Progenitor cell of endocrine pancreas (in vitro differentiated cells): ENCODE measurements at places on chromosomes 13 and 19. TPM values are rescaled to one million over a fixed set of nuclear protein-coding genes. Genes with fewer than 3 reads are reported as not detected.

SLC27A5 gene
- total RNA-seq, result 9.4 and 9.9 TPM in 2 replicates

SBK3 gene
- total RNA-seq, result 0.64 TPM in 1 of 2 replicates, not detected in the other

DNA sequence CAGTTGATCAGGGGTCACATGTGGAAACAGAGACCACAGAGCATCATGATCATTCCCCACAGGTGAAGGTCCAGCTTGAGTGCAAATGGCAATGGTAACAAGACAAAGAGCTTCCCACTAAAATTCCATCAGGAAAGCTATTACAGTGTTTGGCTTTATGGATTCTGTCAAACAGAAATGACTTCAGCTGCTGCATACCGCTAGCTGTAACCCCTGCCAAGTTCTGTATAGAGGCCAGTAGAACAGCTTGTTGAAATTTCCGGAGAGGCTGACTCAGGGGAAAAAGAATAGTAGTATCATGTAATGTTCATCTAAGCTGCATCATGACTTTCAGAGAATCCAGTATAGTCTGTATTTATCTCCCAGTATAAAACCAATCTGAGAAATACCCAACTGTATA, 1704.7 kb downstream of the SLITRK5 start:
- H3K4me1 ChIP-seq, result peaks cover 8% of the 10 kb centered on the region
- no peak overlapping the region for H3K4me3 ChIP-seq
- H3K27ac ChIP-seq, result no peak overlapping the region

- no peak for DNase-seq
- H3K27ac ChIP-seq, result peak overlapping the region; percentile 50
- H3K27me3 ChIP-seq, result peaks cover 24% of the 10 kb centered on the region
- no peaks in the 10 kb centered on the region for H3K4me1 ChIP-seq
- H3K36me3 ChIP-seq, result no peaks in the 10 kb centered on the region
- H3K4me3 ChIP-seq, result no peak overlapping the region
These were observed 7.0 kb upstream of the HSPH1 start for GRCh38 chr13:31168736-31169135.

ATP8A2 gene
- total RNA-seq, result 0.38 and 0.49 TPM in 2 replicates

SYNGR4 gene
- total RNA-seq, result not detected in 2 replicates

GRCh38 chr13:77521595-77522367, 13.7 kb upstream of the SCEL start:
- peak overlapping the region; percentile 57 for H3K27ac ChIP-seq
- no peaks in the 10 kb centered on the region for H3K27me3 ChIP-seq
- no peaks in the 10 kb centered on the region for H3K36me3 ChIP-seq
- H3K4me1 ChIP-seq, result peaks cover 7% of the 10 kb centered on the region

DNA sequence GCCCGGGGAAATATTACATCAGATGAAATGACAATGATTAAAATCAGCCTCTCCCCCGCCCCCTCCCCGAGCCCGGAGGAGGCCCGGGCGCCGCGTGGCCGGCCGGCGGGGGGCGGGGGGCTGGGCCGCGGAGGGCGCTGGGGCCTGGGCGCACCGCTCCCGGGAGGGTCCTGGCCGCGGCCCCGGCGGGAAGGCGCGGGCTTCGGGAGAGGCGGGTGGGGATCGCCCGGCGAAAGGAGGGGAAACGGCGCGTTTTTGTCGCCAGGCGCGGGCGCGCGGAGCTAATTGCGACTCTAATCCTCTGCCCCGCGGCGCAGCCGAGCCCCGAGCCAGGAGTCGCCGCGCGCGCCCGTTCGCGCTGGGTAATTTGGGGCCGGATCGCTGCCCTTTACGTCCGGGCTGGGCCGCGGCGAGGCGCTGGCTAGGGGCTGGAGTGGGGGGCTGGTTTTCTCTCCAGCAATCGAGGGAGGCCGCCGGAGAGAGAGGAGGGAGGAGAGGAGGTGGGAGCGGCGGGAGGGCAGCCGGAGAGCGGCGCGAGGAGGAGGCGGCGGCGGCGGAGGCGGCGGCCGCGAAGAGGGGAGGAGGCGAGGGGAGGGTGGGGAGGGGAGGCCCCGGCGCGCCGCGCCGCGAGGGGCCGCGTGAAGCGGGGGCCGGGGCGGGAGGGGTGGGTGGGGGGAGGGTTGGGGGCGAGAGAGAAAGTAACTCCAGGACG, at the start of gene KCTD15:
Gene KCTD15 (plus strand): TSS at position 707 of the 712 bp plus-strand sequence. CDS start 3,585 bp downstream, outside the sequence.
- DNase-seq, result peak; percentile 43
- H3K27me3 ChIP-seq, result peaks cover 10% of the 10 kb centered on the region
- H3K4me1 ChIP-seq, result peaks cover 6% of the 10 kb centered on the region

DNA sequence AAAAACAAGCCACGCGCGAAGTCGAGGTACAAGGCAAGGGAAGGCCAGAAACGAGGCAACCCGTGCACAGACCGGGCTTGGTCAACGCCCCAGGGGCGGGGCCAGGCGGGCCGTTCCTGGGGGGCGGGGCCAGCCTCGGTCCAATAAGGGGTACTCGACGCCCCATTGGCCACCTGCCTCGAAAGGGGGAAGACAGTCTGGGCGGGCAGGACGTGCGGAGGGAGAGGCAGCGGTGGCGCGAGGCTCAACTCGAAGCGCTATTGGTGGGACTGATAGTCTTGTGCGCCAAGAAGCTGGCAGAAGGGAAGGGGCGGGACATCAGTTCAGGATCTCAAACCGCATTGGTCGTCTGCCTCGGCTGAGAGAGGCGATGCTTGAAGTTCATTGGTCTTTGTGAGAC, at the start of gene LYPD4:
Gene LYPD4 (minus strand): TSS at position 83 of the 400 bp plus-strand sequence. CDS start 5,398 bp downstream, outside the sequence.
- H3K4me3 ChIP-seq, result no peak within 1 kb of the TSS
- DNase-seq, result no peak
- no peak within 1 kb of the TSS for H3K27ac ChIP-seq
- no peaks in the 10 kb centered on the region for H3K4me1 ChIP-seq
- no peaks in the 10 kb centered on the region for H3K36me3 ChIP-seq

- H3K27me3 ChIP-seq, result no peaks in the 10 kb centered on the region
These were observed 3.6 kb downstream of the ZNF507 start for GRCh38 chr19:32349051-32349450.

ZNF790 gene
- 12.1 and 13.7 TPM in 2 replicates for total RNA-seq

OR7C1 gene
- total RNA-seq, result not detected in 2 replicates

DNA sequence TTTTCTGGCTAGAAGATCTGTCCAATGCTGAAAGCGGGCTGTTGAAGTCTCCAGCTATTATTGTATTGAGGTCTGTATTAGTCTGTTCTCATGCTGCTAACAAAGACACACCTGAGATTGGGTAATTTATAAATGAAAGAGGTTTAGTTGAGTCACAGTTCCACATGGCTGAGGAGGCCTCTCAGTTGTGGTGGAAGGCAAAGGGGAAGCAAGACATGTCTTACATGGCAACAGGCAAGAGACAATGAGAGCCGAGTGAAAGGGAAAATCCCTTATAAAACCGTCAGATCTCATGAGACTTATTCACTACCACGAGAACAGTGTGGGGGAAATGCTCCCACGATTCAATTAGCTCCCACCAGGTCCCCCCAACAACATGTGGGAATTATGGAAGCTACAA, 980.4 kb downstream of the SLITRK5 start:
- no peaks in the 10 kb centered on the region for H3K27me3 ChIP-seq
- no peak for DNase-seq
- no peak overlapping the region for H3K27ac ChIP-seq
- H3K4me3 ChIP-seq, result no peak overlapping the region
- no peaks in the 10 kb centered on the region for H3K36me3 ChIP-seq

DNA sequence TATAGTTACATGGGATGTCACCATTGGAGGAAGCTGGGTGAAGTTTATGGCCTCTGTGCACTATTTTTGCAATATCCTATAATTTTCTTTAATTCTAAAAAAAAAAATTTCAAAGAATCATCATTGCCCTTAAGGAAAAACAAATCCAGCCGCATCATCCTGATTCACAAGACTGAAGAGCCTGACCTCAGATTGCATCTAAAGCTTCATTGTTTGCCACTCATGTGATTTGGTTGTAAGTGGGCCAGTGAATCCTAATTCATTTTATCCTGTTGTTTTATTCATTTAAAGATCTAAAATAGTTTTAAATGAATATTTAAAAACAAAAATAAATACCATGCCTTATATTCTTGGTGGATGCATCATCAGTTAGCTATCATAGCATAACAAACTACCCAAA, 504.5 kb downstream of the TBC1D4 start:
- no peaks in the 10 kb centered on the region for H3K4me1 ChIP-seq
- H3K27ac ChIP-seq, result no peak overlapping the region
- no peaks in the 10 kb centered on the region for H3K36me3 ChIP-seq
- H3K27me3 ChIP-seq, result no peaks in the 10 kb centered on the region
- H3K4me3 ChIP-seq, result no peak overlapping the region

FFAR3 gene
- not detected in 2 replicates for total RNA-seq

DNA sequence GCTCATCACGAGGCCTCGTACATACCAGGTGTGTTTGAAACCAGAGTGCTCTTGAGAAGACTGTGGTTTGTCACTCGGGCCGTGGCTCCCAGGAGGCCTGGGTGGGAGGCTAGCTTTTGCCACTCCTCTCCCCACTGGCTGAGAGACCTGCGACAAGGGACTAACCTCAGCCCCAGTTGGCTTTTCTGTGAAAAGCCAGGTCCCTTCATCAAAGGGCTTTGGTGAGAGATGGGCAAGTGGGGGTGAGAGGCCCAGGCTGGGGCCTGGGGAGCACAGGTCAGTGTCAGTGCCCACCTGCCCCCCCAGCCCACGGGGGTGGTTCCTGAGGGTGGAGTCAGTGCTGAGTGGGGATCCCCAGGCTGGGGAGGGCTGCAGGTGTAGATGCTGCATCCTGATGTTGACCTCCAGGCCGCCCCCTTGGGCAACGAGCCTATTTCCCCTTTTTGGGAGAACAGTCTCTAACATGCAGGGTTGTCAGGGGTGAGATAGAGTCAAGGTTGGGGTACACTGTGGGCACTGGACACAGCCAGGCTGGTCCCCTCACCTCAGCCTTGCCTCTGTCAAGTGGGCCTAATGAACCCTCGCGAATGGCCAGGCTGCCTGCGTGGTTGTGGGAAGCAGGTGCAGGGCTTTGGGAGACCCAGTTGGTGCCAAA, 661 bp downstream of the KCNJ14 start:
- no peaks in the 10 kb centered on the region for H3K4me1 ChIP-seq
- no peak for DNase-seq
- H3K36me3 ChIP-seq, result peaks cover 9% of the 10 kb centered on the region

GRCh38 chr19:53581871-53582279, 43.9 kb downstream of the ZNF331 start:
- no peak overlapping the region for H3K27ac ChIP-seq
- H3K4me3 ChIP-seq, result no peak overlapping the region
- peaks cover 3% of the 10 kb centered on the region for H3K4me1 ChIP-seq
- peaks cover 28% of the 10 kb centered on the region for H3K36me3 ChIP-seq

GRCh38 chr13:27128825-27129627, 42.6 kb downstream of the USP12 start:
- DNase-seq, result no peak
- H3K4me3 ChIP-seq, result no peak overlapping the region
- H3K27ac ChIP-seq, result no peak overlapping the region
- H3K36me3 ChIP-seq, result peaks cover 22% of the 10 kb centered on the region
- H3K4me1 ChIP-seq, result peaks cover 3% of the 10 kb centered on the region

- no peak overlapping the region for H3K27ac ChIP-seq
- no peaks in the 10 kb centered on the region for H3K27me3 ChIP-seq
- no peak overlapping the region for H3K4me3 ChIP-seq
- no peak for DNase-seq
- H3K4me1 ChIP-seq, result peaks cover 7% of the 10 kb centered on the region
- no peaks in the 10 kb centered on the region for H3K36me3 ChIP-seq
These were observed 267.3 kb downstream of the DLEU7 start for GRCh38 chr13:50576156-50576555.

DNA sequence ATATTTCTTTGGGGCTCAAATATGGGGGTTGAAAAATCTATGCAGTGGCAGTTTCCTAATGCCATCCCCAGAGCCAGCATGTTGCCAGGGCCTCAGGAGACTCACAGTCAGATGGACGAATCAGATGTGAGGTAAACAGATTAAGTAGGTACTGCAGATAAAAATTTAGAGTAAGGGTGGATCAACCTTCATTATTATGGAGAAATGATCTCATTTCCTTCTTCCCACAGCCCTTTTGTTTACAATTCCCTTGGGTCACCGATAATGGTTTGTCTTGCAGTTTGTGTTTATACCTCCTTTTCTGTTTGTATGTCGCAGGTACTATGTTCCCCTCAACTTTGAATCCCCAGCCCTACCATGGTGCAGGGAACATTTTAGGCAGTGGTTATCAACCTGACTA, 20.0 kb downstream of the DIAPH3 start:
- DNase-seq, result no peak
- H3K36me3 ChIP-seq, result no peaks in the 10 kb centered on the region
- H3K27ac ChIP-seq, result no peak overlapping the region
- H3K4me3 ChIP-seq, result no peak overlapping the region
- H3K27me3 ChIP-seq, result no peaks in the 10 kb centered on the region

DNA sequence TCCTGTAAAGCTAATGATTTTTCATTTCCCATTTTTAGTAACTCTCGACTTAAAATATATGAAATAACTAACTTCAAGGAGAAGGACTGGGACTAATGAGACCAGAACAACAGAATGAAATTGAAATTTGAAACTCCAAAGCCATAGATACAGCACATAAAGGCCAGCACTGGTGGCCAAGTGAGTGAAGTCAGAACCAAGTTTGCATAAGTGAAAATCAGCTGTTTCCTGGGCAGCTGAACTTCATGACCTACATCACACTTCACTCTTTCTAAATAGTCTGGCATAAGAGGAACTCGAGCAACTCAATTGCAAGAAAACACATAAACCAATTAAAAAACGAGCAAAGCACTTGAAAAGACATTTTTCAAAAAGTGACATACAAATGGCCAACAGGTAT, 84.5 kb downstream of the DCLK1 start:
- no peak for DNase-seq
- H3K27me3 ChIP-seq, result no peaks in the 10 kb centered on the region
- no peaks in the 10 kb centered on the region for H3K36me3 ChIP-seq
- no peak overlapping the region for H3K4me3 ChIP-seq
- peaks cover 6% of the 10 kb centered on the region for H3K4me1 ChIP-seq
- H3K27ac ChIP-seq, result no peak overlapping the region

DNA sequence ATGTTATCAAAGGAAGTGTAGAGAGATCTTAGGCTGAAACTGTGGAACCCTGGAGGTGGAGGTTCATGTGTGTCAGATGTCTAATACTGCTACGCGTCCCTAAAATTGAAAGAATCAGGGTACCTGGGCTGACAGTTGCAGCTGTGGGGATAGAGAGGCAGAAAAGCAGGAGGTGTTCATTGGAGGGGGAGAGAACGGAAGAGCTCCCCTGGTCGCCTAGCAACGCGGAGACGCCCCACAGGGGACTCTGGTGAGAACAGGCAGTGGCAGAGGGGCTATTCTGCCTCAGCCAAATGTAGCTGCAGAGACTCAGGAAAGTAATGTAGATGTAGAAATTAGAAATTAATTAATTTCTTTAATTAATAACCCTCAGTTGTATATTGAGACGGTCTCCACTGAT, 10.1 kb upstream of the ZNF835 start:
- peaks cover 3% of the 10 kb centered on the region for H3K36me3 ChIP-seq
- H3K4me1 ChIP-seq, result no peaks in the 10 kb centered on the region
- DNase-seq, result no peak
- no peak overlapping the region for H3K27ac ChIP-seq

ZNF77 gene
- total RNA-seq, result 6.3 and 7.1 TPM in 2 replicates

- H3K36me3 ChIP-seq, result peaks cover 3% of the 10 kb centered on the region
- H3K4me1 ChIP-seq, result no peaks in the 10 kb centered on the region
- H3K27me3 ChIP-seq, result no peaks in the 10 kb centered on the region
- H3K4me3 ChIP-seq, result no peak overlapping the region
These were observed 5.2 kb downstream of the DUXA start for GRCh38 chr19:57161985-57162539.
